ENCODE measurements at places on chromosomes 3 and 15. TPM values are rescaled to one million over a fixed set of nuclear protein-coding genes. Genes with fewer than 3 reads are reported as not detected.

GRCh38 chr3:125302932-125303331 lies 72.2 kb downstream of the ZNF148 start:
- no peak for DNase-seq

DNA sequence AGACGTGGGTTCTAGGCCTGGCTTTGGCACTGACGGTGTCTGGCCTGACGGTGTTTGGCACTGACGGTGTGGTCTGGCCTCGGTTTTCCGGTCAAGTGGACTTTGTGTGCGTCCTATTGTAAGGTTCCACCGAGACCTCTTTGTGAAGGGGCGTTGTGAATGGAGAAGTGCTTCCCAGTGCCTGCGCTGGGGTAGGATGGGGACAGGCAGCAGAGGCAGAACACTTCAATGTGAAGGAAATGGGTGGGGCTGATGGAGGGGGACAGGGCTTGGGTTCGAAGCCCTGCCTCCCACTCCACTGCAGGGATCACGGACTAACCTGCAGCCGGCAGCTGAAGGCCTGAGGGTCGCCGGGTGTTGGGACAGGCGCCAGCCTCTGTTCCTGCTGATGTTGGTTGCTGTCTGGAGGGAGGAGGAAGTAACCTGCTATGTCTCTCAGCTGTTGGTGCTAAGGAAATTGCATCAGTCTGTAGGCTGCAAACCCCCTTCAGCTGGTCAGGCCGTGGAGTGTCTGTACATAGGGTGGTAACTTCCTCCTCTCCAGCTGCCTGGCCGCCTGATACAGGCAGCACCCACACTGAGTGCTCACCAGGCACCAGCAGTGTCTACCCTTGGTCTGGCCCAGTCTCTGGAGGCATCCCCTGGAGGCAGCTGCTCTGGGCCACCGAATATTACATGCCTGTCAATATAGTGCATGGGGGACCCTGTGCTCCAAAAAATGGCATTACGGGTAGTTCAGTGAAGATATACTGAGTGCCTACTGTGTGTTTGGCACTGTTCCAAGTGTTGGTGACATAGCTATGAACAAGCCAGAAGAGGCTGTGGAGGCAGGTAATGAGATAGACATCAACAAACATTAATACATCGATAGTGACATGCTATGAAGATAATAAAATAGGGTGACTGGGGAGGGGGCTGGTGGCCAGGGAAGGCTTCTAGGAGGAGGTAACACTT lies 1.1 kb downstream of the TM6SF1 start:
- DNase-seq = no peak

The BOC gene
- 64.3 TPM for total RNA-seq

DNA sequence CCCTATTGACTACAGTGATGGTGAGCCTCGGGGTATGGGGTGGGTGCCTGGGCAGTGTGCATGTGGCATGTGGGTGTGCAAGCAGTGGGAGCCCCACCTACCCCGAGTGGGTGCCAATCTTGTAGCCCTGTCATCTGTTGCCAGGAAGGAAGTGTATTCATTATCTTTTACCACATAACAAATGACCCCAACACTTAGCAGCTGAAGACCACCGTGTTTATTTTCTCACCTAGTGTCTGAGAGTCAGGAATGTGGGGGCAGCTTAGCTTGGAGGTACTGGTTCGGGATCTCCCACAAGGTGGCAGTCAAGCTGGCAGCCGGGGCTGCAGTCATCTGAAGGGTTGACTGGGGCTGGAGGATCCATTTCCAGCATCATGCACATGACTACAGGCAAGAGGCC lies 21.7 kb downstream of the XYLB start:
- no peak for DNase-seq

- DNase-seq = no peak
Measured at GRCh38 chr3:73609655-73610054, 15.1 kb downstream of the PDZRN3 start.

Measured in omental fat pad (tissue), 4 donors.